ENCODE measurements at places on chromosomes 11 and 22.

- DNase-seq = peak; percentile 95
These were observed 30.1 kb upstream of the HMOX1 start for GRCh38 chr22:35350539-35351503.

DNA sequence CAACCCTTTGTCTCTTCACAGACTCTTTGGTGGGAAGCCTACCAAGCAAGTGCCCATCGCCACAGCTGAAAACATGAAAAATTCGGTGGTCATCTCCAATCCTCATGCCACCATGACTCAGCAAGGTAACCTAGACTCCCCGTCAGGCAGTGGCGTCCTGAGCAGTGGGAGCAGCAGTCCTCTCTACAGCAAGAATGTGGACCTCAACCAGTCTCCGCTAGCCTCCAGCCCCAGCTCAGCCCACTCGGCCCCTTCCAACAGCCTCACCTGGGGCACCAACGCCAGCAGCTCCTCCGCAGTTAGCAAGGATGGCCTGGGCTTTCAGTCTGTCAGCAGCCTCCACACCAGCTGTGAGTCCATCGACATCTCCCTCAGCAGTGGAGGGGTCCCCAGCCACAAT, 111.6 kb downstream of the DBX1 start:
- DNase-seq = no peak

GRCh38 chr11:34339149-34340064, 18.4 kb downstream of the ABTB2 start:
- no peak for DNase-seq

- no peak for DNase-seq
These were observed 222.3 kb upstream of the NARS2 start for GRCh38 chr11:78796956-78797355.

- no peak for DNase-seq
These were observed 132.3 kb upstream of the PARVA start for GRCh38 chr11:12245091-12245490.

GRCh38 chr11:132028380-132029240, 658.2 kb downstream of the NTM start:
- DNase-seq = peak; percentile 44

- no peak for DNase-seq
These were observed 265.8 kb downstream of the GRM5 start for GRCh38 chr11:88799771-88800500.

DNA sequence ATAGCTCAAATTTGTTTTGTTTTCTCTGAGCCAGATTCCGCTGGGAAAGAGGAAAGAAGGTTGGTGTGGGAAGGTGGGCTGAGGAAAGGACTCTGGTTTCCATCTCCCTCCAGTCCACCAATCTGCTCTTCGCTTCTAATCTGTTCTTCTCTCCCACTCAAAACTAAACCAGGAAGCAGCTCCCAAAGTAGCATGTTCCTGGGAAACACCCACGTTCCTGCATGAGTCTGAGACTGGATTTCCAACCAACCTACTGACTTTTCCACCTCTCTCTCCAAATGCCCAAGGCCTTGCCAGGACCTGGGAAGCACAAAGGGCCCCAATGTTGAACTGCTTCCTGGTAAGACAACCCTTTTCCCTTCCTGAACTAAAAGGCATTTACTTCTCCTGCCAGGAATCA, 110.2 kb downstream of the WT1 start:
- DNase-seq = no peak

DNA sequence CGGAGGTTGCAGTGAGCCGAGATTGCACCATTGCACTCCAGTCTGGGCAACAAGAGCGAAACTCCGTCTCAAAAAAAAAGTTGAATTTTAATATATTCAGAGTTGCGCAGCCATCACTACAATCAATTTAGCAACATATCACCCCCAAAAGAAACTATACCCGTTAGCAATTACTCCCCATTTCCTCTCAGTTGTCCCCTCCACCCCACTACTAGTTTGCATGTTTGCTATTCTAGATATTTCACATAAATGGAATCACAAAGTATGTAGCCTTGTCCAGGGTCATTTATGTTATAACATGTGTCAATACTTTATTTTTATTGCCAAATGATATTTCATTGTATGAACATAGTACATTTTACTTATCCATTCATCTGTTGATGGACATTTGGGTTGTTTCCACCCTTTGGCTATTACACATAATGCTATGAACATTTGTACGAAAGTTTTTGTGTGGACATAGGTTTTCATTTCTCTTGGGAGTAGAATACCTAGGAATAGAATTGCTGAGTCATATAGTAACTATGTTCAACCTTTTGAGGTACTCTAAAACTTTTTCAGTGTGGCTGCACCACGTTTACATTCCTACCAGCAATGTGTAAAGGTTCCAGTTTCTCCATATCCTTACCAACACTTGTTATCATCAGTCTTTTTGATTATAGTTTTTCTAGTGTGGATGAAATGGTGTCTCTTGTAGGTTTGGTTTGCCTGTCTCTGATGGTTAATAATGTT, 2.2 kb downstream of the ZNF143 start:
- no peak for DNase-seq

DNA sequence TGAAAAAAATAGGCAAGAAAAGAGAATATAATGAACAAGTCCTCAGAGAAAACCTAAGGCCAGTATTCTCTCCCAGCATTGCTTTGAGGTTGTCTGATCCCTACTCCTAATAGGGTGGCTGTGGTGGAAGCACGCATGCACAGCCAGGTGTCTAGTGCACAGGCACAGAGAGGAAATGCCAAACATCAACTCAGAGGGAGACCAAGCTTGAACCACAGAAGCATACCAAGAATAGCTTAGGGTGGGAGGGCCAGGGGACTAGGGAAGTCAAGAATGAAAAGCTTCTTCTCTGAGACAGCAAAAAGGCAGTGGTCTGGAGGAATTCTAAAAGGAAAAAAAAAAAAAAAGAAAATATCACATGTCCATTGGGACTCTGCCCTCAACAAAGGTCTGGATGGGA, 244.1 kb upstream of the API5 start:
- DNase-seq = no peak

DNA sequence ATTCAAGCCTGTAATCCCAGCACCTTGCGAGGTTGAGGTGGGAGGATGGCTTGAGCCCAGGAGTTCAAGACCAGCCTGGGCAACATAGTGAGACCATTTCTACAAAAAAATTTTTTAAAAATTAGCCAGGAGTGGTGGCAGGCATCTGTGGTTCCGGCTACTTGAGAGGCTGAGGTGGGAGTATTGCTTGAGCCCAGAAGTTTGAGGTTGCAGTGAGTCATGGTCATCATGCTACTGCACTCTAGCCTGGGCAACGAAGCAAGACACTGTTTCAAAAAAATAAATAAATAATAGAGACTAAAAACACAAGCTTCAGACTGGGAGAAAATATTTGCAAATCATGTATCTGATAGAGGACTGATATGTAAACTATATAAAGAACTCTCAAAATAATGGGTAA, 33.2 kb downstream of the BTBD10 start:
- DNase-seq = no peak

- DNase-seq = no peak
These were observed 3.0 kb downstream of the MAFF start for GRCh38 chr22:38204784-38205183.

DNA sequence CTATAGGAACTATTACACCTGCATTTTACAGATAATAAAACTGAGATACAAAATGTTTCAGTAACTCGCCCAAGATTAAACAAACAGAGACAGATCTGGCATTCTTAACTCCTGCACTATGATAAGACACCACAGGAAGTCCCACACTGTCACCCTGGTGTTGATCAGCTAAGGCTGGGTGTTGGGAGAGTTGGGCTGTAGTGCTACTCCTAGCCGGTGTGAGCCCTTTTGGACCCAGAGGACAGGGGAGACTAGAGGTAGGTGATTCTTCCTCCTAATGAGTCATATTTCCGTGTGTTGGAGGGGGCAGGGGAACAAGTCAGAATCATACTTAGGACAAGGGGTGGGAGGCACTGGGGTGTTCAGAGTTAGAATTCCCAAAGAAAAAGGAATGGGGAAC, 353.2 kb upstream of the TENM4 start:
- no peak for DNase-seq

- no peak for DNase-seq
These were observed 124.3 kb downstream of the C11orf58 start for GRCh38 chr11:16862726-16863125.

GRCh38 chr11:10807493-10808234, 1.1 kb downstream of the EIF4G2 start:
- peak; percentile 83 for DNase-seq

- no peak for DNase-seq
These were observed 16.0 kb upstream of the FTH1 start for GRCh38 chr11:61983419-61983818.

DNA sequence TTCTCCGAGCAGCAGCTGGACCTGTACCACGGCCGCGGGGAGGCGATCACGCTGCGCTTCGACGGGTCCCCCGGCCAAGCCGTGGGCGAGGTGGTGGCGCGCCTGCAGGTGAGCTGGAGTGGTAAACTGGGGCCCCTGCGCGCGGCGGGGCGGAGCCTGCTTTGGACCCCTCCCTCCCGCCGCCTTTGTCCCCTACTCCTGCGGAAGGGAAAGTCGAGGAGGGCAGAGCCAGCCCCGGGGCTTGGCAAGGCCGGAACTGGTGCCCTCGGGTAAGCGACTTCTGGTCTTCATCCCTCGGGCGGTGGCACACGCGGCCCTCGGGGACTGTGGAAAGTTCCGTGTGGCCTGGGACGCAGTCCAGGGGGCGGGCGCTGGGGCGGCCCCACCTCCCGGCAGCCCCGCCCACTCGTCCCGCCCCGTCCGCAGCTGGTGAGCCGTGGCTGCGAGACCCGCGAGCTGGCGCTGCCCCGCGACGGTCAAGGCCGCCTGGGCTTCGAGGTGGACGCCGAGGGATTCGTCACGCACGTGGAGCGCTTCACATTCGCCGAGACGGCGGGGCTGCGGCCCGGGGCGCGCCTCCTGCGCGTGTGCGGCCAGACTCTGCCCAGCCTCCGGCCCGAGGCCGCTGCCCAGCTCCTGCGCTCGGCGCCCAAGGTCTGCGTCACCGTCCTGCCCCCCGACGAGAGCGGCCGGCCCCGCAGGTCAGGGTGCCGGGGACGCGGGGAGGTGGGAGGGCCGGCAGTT, 9.2 kb downstream of the SIPA1 start:
- peak; percentile 87 for DNase-seq

DNA sequence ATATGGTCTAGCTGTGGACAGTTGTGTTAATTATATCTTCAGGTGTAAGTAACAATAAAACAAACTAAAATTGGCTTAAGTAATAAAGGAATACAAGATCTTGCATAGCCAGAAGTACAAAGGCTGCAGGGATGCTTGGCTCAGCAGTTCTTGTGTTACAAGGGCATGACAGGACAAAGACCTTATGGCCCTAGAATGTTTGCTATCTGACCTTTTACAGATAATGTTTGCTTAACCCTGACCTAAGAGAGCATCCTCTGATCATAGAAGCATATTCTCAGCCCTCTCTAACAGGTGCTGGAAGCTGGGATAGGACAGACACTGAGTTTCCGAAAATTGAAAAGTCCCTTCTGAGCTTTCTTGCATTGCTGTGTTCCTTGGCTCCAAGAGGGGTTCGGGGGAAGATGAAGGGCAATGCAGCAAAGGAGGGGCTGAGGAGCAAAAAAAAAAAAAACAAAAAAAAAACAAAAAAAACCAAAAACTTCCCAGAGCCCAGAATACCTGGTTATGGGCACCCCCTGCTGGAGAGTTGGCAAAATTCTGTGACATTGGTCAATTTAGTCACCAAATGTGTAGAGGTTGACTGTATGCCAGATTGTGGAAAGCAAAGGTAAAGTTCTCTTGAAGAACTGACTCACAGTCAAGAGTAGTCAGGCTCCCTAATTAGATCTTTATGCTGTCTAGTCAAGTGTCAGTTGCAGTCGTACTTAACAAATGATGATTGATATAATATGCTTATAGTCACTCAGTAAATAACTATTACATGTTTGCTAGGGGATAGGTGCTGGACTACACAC, 10.4 kb upstream of the HIKESHI start:
- DNase-seq = peak; percentile 8

DNA sequence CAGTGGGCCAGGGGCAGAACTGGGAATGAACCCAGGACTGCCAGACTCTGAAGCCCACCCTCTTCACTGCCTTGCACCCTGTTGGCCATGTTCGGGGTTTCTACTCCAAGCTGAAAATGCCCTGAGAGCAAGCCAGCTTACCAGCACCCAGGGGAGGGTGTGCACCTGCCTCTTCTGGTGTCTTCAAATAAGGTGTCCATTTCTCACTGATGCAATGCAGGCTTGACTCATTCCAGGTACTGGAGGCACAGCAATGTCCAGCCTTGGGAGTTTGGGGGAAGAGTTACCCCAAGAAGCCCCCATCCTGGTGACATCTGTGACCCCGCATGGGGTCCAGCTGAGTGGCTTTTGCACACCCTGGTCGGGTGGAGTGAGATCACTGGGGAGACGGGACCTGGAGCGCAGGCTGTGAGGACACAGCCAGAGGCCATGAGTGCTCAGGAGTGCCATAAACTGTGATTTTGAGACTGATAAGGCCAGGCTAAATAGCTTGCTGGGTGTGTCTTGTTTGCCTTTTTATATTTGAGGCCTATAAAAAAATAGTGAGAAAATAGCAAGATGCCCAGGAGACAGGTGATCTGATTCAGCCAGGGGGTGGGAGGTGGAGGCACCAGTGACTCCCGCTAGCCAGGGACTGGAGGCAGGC, 4.6 kb upstream of the CERK start:
- no peak for DNase-seq

DNA sequence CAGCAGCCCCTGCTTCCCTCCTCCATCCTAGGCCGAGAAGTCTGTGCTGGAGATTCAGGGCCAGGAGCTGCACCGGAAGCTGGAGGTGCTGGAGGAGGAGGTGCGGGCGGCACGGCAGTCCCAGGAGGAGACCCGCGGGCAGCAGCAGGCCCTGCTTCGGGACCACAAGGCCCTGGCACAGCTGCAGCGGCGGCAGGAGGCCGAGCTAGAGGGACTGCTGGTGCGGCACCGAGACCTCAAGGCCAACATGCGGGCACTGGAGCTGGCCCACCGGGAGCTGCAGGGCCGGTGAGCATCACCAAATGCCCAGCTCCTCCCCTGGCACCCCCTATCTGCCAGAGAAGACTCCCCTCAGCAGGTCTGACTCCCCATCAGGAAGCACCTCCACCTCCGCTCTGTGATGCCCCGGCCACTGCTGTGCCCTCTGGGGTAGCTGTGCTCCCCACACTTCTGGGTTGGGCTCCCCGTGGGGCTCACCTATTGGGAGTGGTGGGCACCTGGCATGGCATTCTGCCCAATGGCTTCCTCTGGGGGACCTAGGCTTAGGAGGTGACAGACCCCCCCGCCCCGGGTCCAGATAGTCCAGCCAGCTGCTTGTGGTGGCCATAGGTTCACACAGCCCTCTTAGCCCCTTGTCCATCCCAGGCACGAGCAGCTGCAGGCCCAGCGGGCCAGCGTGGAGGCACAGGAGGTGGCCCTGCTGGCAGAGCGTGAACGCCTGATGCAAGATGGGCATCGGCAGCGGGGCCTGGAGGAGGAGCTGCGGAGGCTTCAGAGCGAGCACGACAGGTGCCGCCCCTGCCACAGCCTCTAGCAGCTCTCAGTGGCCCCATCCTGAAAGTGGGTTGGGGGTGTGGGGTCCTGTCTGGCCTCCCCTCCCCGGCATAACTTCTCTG, 6.6 kb upstream of the RPS6KA4 start:
- DNase-seq = no peak

- no peak for DNase-seq
These were observed 65.4 kb upstream of the BLID start for GRCh38 chr11:122181372-122181771.

GRCh38 chr22:36770513-36771231, 5.2 kb downstream of the IFT27 start:
- DNase-seq = no peak

GRCh38 chr11:117333917-117334316, 6.3 kb downstream of the CEP164 start:
- DNase-seq = no peak

- DNase-seq = peak; percentile 14
These were observed 33.8 kb downstream of the ZNF202 start for GRCh38 chr11:123707606-123708205.

All from right kidney (tissue), 9 donors.